Testis (tissue), 5 donors: ENCODE measurements at places on chromosomes 13 and 19. TPM values are rescaled to one million over a fixed set of nuclear protein-coding genes. Genes with fewer than 3 reads are reported as not detected.

The RASGRP4 gene
- 1.3 TPM for total RNA-seq

The ZNF284 gene
- 1.5 TPM for total RNA-seq

The KLK4 gene
- 0.31 TPM for total RNA-seq

The ODAD3 gene
- total RNA-seq: 14.8 TPM

The SIAH3 gene
- 0.47 TPM for total RNA-seq

The CERS1 gene
- 73.2 TPM for total RNA-seq

The COL4A2 gene
- 89.9 TPM for total RNA-seq

The PPP1R13L gene
- total RNA-seq: 12.2 TPM

GRCh38 chr13:103517066-103517767, 451.0 kb upstream of the SLC10A2 start:
- no peak for DNase-seq

DNA sequence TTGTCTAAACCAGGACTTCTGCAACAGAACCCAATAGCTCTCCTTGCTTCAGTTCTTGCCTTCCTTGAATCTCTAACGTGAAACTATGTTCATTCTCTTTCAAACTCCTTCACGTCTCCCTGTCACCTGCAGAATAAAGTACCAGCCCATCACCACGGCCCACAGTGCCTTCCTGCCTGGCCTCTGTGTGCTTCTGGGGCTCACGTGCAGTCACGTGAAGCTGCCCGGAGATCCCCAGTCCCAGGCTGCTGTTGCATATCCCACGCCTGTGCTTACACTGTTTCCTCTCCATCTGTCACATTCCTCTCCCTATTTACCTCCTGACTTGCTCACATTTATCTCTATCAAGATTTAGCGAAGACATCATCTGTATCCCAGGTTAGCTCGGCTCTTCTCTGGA, 102.8 kb downstream of the STARD13 start:
- no peak for DNase-seq

GRCh38 chr19:11138601-11139300, 16.8 kb downstream of the SPC24 start:
- peak; percentile 60 for DNase-seq

- DNase-seq: no peak
Observed at GRCh38 chr13:101795025-101795424, 342.6 kb downstream of the ITGBL1 start.

DNA sequence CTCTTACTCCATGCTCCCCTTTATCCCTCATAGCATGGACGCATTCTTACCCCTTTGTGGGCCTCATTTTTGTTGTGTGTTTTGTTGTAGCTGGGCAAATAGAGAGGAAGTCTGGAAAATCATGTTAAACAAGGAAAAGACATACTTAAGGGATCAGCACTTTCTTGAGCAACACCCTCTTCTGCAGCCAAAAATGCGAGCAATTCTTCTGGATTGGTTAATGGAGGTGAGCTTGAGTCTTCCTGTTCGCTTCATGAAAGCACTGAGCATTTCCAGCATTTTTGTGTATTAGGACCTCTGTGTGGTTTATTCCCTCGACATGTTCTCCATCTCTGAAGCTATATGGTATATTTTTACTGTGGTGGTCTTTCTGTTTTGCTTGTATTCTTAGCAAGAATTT, 5.5 kb downstream of the CCNE1 start:
- DNase-seq: no peak

DNA sequence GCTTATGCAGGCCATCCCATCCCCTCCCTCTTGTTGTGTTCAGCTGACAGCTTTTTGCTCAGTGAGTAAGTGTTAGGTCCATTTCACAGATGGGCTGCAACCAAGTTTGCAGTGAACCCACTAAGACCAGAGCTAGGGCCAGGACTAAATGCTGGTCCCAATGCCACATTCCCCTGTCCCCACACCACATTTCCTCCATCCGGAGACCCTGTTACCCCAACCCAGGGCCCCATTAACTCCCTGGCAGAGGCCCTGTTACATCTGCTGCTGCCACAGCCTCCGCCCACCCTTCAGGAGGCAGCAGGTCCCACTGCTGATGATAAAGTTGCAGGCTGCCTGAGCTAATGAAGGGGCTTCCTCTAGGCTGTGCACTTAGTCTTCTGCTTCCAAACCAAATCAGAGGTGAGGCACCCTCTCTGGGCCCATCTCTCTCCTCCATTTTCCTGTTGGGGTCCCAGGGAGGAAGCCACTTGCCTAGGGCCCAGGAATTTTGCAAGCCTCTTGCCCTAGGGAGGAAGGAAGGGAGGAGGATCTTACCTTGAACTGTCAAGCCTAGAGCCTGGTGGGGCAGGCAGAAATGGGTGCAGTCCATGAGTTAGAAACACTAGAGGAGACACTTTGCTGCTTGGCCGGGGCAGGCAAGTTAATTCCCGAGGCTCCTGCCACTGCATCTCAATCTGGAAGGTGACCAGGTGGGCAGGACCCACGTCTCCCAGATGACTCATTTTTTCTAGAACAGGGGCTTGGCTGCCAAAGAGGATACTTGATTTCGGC, 3.4 kb upstream of the USF2 start:
- peak; percentile 16 for DNase-seq

DNA sequence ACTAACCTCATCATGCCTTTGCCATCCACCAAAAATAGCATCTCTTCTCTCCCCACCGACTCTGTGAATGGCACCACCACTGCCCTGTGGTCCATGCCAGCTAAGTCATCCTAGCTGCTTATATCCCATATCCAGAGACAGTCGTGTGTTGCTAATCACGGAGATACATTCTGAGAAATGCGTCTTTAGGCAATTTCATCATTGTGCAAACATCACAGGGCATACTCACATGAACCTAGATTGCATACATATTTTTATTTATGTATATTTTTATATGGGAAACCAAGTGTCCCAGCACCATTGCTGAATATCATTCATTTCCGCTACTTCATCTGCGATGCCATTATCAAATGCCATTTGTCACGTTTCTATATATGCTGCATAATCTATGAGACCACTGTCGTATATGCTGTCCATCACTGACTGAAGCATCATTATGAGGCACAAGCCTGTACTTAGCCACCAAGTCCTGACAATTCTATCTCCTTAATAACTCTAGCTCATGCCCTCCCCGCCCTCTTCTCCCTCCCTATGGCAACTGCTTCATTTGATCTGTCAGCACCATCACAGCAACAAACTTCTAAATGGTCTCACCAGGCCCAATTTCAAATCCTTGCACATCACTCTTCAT, 104.2 kb downstream of the HSPH1 start:
- DNase-seq: no peak

- peak; percentile 14 for DNase-seq
Observed at GRCh38 chr13:31775686-31776085, 36.4 kb downstream of the RXFP2 start.

DNA sequence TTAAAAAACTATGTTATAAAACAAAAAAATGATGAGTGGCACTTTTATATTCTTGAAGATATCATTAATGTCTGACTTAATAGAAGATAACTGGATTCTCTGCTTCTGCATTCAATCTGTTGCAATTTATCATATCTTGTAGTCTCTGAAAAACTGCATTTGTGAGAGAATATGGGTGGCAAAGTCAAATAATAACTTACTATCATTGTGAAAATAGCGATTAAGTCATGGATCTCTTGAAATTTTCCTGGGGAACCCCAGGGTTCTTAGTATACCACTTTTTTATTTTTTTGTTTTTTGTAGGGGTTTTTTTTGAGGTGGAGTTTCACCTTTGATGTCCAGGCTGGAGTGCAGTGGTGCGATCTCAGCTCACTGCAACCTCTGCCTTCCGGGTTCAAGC, 127.1 kb downstream of the STOML3 start:
- DNase-seq: no peak

DNA sequence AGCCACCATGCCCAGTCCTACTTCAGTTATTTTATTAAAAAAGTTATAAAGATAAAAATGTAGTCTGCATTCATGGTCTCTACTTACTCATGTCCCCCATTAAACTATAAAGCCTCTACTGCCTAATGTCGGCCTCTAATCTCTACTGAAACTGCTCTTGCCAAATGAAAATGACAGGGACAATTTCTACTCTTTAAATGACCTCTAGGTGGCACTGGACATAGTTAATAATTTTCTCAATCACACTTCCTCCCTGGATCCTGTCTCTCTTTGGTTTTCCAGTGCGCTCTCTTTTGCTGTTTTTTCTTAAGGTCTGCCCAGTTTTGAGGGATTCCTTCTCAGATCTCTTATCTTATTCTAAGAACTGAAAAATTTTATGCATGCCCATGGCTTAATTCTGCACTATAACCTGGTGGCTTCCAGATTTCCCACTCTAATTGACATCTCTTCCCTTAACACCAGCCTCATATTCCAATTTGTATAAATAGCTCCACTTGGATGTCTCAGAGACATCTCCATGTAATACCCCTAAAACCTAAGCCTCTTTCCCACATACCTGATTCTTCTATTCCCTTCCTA, 54.3 kb downstream of the MTMR6 start:
- no peak for DNase-seq

- DNase-seq: peak; percentile 42
Observed at GRCh38 chr19:47228937-47229675, 1.9 kb downstream of the BBC3 start.

GRCh38 chr13:111372651-111373425, 52.4 kb downstream of the TEX29 start:
- DNase-seq: no peak

GRCh38 chr19:35609851-35610353, 2.6 kb upstream of the HAUS5 start:
- DNase-seq: no peak

- DNase-seq: no peak
Observed at GRCh38 chr19:38020311-38020710, 113.3 kb downstream of the SIPA1L3 start.

GRCh38 chr13:103898481-103898880, 832.3 kb upstream of the SLC10A2 start:
- DNase-seq: no peak

DNA sequence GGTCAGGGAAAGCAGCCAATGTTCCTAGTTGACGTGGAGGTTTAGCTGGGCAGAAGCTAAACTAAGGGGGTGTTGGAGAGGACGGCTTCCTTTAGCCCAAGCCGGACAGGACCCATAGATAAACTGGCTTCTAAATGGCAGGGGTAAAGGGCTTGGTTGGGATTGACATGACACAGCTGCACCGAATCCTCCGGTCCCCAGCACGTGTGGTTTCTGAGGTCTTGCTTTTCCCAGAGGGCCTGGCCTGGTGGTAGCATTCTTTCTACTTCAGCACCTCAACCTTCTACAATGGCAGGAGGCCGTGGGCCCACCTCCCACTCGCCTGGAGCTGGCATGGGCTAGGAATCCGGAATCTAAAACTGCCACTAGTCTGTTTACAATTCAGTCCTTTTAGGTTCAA, 163.0 kb downstream of the FGF9 start:
- no peak for DNase-seq

DNA sequence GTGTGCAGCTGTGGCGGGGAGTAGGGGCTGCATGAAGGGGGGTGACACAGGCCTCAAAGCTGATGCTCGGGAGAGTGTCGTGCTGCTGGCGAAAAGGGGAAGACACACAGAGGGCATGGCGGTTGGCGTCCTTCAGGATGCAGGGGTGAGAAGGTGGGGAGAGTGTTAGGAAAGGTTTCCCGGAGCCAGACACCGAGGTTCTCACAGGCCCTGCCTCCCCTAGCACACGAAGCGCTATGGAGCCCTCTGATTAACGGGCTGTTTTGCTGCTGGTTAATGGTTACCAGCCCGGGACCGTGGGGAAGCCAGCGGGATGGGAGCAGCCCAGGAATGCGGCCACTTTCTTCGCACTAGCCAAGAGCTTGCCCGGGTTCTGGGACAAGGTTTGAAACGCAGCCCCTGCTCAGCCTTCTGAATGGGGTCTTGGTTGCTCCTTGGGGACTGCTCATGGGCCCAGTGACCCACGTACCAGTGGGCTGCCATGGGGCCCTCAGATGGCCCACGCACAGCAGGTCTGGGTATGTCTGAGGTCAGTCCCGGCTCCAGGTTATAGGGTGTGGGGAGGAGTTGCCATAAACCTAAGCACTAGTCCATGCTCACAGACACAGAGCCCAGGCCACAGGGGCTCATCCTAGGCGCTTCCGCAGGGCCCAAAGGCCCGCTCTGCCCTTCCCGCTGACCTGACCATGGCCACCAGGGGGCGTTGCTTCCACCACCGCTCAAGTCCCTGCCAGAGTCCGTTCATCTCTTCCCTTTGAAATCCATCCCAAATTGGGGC, 31.3 kb upstream of the ISYNA1 start:
- DNase-seq: peak; percentile 73

DNA sequence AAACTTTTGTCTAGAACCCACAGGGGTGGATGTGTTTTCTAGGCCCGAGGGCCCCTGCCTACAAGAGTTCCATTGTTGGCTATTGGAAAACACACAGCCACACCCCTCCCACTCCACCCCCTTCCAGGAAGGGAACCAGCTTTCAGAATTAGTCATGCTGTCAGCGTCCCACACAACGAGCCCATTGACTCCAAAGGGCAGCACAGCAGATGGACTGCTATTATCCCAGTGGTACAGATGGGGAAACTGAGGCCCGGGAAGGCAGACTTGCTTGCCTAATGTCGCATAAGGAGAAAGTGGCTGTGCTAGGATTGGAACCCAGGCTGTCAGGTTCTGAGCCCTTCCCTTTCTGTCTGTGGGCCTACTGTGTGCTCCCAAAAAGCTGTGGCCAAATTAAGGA, 8.1 kb upstream of the FXYD3 start:
- no peak for DNase-seq

- DNase-seq: no peak
Observed at GRCh38 chr19:19597809-19598306, 20.6 kb downstream of the PBX4 start.

DNA sequence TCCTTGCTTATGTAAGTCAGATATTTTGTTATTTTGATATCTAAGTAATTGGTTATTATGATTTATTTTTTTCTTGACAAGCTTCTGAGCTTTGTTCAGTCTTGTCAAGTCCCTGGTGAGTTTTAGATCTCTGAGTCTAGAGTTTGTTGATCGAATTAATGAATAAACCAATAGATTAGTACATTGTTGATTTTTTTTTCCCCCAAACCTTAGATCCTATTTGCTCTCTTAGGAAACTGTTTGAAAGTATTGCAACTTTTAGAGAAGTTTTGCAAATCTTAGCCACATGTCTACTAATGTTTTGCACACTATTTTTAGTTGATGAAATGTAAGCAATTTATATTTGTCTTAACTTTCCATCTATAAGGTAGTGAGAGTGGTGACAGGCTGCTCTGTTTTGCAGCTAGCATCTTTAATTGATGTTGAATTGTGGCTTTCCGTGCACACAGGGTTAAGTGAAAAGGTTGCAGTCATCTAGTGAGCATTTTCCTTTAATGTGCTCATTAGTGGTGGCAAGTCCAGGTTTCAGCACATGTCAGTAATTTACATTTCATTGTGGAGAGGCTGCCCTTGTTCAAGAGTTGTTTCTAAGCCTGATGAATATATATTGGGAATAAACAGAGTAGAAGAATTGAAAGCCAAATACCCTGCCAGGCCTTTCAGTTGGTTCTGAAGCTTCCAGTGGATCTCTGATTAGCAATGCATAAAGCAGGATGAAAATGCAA, 86.3 kb downstream of the PCCA start:
- DNase-seq: no peak

DNA sequence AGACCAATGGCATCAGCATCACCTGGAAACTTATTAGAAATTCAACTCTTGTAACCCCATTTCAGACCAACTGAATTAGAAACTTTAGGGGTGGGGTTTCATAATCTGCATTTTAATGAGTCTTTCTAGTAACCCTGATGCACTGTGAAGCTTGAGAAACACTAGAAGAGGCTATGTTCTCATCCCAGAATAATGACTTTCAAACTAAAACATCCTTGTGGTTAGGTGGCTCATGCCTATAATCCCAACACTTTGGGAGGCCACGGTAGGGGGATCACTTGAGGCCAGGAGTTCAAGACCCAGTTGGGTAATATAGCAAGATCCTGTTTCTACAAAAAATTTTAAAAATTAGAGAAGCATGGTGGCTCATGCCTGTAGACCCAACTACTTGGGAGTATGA, 402.4 kb downstream of the DLEU7 start:
- DNase-seq: no peak

GRCh38 chr13:51906581-51906980, 44.8 kb downstream of the CCDC70 start:
- DNase-seq: no peak
